ENCODE measurements at places on chromosomes 3 and 15.

GRCh38 chr3:69715204-69715603 is 24.1 kb upstream of the MITF start:
- no peak for DNase-seq

DNA sequence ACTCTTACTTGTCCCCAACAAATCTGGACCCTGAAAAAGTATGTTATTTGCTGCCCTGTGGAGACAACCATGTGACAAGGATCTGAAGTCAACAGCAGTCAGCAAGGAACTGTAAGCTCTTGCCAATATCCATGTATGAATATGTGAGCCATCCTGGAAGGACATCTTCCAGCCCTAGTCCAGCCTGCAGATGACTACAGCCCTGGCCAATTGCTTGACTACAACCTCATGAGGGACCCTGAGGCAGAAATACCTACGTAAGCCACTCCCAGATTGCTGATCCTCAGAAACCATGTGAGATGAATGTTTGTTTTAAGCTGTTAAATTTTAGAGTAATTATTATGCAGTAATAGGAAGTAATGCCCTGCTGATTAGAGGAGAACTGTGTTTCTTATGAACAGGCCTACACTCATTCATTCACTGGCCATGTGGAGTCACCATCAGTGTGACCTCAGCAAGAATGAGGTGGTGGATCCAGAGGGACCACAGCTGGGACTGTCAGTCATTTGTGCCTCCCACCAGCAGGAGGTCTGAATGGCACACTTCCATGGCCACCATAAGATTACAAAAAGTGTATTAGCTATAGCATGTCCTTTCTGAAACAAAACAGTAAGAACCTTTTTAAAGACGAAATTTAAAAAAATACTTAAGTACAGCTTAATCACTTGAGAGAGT is 92.6 kb downstream of the TFDP2 start:
- no peak for DNase-seq

DNA sequence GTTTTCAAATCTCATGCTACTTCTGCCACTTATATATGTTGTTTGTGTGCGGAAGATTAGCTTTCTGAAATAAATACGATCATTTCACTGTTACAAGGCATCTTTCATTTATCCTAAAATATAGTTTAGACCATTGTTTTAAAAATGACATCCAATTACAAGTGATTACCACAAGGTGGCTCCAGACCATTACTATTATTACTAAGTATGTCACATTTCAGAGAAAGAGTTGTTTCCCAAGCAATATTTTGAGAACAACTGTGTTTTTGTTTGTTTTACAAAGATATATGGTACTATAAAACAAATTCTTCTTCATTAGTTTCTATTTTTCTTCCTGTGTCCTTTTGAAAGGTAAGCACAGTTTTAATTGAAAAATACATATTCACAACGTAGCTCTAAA is 136.0 kb upstream of the RAP2B start:
- no peak for DNase-seq

GRCh38 chr15:61499376-61499775 is 270.3 kb upstream of the RORA start:
- no peak for DNase-seq

DNA sequence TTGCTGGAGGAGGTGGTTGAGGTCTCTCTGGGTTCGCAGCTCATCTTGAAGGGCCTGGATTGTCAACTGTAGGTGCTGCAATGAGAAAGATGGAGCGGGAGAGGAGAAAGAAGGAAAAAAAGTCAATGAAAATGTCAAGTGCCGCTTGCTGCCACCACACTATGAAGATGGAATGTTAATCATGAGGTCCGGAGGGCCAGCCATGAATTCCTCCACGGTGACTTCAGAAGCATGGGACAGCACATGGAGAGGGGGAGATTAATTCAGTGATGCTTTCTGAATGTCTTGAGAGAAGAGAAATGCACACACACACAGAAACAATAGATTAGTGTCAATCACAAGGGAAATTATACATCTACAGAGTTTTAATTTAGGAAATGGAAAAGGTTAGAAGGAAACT is 171.9 kb downstream of the ERC2 start:
- no peak for DNase-seq

- no peak for DNase-seq
Measured at GRCh38 chr3:118705487-118706219, 329.0 kb downstream of the IGSF11 start.

DNA sequence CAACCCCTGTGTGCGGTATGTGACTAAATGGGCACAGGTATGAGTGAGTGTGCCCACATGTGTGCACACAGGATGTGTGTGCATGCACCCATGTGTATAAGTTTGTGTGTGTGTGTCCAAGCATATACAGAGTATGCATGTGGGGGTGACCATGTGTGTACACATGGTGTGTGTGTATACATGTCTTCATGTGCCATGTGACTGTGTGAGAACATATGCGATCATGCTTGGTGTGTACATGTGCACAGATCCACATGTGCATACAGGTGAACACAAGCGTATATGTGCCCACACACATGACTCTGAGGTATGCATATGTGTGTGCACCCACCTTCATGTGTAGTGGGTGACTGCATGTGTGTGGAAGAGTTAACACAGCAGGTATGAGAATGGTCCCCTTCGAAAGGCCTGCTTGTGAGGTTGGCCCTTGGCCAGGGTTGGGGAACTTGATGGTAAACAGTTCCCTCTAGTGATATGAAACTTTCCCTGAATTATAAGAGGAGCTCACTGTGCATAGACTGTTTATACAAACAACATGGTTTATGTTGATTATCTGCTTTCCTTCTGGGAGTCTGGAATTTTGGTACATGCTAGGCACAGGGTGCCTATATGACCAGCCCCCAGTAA is 10.3 kb downstream of the PFKFB4 start:
- DNase-seq, result no peak
